GM23338 (cell line): ENCODE measurements at places on chromosomes 7 and 10.

DNA sequence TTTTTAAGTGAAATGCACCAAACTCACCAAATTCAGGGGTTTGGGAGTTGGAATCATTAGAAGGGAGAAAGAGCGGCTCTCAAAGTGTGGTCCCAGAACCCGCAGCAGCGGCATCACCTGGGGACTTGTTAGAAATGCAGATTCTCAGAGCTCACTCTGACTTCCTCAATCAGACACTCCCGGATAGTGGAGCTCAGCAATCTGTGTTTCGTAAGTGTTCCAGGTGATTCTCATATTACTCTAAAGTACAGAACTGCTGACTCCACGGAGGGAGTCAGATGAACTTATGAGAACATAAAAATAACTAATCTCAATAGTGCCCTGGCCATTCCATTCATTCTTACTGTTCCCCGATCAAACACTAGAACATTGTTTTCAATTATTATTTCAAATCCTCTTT, 358.7 kb upstream of the MYO3A start:
- peak; percentile 23 for DNase-seq

DNA sequence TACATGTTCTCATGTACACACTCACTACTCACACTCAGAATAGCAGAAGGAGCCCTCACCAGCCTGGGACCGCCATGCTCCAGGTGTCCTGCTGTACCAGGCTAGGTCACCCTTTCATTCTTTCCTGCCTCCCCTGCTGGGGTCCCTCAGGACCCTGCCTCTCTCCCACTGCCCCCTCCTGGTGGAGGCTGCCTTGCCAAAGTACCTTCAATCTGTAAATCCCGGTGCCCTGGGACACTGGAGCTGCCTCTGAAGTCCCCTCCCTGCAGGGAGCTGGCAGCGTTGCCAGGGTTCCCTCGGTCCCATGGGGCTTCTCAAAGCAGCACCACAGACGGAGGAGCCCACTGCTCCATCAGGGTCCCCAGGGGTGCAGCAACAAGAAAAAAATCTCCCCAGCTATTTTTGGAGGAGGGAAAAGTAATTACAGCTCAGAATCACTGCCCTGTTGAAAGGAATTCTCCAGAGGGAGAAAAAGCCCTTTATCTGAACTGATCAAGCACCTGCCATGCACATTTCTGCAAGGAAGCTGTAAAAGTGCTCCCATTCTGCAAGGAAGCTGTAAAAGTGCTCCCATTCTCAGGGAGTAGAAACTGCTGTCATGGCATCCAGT, 259.9 kb downstream of the PTPRN2 start:
- no peak for DNase-seq

GRCh38 chr7:96508371-96508770, 186.5 kb upstream of the SLC25A13 start:
- no peak for DNase-seq

- no peak for DNase-seq
Observed at GRCh38 chr10:128058750-128059134, 67.5 kb downstream of the MKI67 start.

DNA sequence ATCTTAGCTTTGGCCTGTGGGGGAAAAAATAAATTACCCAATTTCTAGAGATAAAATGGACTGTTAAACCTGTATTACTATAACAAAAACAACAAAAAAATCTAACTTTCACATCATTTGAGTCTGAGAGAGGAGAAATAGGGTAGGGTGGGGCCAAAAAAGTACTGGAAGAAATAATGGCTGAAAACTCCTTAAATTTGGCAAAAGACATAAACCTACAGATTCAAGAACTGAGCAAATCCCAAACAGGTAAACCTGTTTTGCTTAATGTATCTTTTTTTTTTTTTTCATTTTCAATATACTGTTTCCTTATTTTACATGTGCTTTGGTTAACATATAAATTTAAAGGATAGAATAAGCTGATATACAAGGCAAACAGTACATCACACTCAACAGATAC, 27.1 kb downstream of the SYPL1 start:
- DNase-seq = no peak

DNA sequence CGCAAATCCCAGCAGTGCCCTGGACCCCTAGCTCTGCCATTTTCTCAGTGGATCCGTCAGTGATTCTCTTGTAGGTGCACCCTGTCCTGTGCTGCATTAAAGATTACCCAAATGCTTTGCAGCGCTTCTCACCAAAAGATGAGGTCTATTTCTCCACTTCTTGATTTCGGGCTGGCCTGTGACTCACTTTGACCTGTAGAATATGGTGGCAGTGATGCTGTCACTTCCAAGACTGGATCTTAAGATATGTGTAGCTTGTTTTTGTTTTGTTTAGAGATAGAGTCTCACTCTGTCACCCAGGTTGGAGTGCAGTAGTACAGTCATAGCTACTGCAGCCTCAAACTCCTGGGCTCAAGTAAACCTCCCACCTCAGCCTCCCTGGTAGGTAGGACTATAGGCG, 37.0 kb upstream of the ZMIZ1 start:
- DNase-seq = no peak

DNA sequence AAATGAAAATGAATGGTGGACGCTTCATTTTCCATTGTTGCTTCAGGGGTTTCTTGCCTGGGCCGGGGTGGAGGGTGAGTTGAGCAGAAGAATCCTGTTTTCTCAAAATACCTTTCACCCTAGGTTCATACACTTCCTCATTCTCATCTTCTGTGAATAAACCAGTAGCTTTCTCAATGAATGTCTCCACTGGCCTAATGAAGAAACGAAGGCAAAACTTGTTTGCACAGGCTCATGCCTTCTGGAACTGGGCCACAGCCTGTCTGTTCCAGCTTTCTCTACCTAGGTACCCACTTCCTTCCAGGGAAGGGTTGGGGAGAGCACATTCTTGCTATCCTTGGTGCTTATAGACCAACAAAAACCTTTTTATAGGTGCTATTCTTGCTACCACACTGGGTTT, 21.3 kb downstream of the STMP1 start:
- no peak for DNase-seq

GRCh38 chr10:80372675-80373074, 16.1 kb downstream of the DYDC2 start:
- DNase-seq = no peak

DNA sequence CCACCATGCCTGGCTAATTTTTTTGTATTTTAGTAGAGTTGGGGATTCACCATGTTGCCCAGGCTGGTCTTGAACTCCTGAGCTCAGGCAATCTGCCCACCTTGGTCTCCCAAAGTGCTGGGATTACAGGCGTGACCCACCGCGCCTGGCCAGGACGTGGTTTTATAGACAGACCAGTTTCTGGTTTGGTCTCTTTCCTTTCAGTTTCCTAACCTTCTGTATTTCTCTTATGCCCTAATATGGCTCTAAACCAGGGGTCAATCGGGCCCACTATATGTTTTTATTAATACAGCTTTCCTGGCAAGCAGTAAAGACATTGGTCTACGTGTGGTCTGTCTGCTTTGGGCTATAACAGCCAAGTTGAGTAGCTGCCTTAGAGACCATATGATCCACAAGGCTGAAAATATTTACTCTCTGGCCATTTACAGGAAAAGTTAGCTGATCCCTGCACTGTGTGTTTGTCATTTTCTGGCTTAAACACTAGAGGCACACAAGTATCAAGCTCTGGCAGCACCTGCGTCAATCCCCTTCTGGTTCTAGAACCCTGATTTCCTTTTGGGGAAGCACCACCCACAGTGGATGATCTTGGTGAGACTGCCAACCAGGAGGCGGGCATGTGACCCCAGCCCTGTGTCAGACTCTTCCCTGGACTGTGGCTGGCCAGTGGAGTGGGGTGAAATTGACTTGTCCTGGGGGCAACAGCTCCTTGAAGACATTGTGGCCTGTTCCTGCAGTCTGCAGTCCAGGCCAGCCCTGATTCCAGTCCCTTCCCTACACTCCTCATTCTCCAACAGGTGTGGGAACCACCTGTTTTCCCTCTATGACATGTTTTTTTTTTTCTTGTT, 497.2 kb downstream of the PLXNA4 start:
- DNase-seq = peak; percentile 11

DNA sequence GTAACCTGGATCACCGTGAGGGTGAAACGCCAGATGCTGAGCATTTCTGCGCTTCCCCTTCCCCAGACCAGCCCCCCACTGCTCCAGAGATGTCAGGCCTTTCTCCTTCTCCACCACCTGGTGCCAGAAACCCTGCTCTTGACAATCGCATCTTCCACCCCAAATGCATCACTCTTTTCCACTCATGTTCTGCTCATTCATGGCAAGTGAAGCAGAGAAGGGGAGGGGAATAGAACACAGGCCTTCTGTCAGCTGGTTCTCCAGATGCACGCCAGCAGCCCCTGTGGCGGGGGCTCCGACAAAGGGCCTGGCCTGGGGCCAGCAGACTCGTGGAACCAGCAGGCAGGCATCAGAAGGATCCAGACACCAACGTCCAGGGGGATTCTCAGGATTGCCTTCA, 68.5 kb upstream of the SVIL start:
- DNase-seq = no peak

GRCh38 chr10:132989476-132990415, 47.4 kb upstream of the CFAP46 start:
- DNase-seq = no peak

DNA sequence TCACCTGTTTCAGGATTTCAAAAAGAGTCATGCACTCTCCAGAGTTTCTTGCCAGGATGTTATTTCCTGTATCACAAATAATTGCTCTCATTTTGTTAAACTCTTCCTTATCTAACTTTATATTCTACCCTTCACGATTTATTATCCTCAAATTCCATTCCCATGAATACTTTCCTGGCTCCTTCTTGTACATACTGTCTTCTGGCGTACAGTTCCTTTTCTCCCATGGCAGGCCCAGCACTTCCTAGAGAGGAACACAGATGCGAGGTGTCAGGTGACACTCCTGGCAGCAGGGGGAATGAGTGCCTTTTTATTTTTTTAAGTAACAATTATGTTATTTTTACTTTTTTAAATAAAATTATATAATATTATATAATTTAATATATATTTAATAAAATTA, 411.9 kb downstream of the TFEC start:
- DNase-seq = no peak

DNA sequence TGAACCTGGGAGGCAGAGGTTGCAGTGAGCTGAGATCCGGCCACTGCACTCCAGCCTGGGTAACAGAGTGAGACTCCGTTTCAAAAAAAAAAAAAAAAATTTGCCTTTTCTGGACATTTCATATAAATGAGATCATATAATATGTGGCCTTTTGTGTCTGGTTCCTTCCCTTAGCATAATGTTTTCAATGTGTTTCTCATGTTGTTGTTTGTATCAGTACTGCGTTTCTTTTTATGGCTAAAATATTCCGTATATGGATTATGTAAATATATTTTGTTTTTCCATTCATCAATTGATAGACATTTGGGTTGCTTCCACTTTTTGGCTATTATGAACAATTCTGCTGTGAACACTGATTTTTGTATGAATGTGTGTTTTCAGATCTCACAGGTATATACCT, 257.6 kb downstream of the CCDC3 start:
- no peak for DNase-seq

DNA sequence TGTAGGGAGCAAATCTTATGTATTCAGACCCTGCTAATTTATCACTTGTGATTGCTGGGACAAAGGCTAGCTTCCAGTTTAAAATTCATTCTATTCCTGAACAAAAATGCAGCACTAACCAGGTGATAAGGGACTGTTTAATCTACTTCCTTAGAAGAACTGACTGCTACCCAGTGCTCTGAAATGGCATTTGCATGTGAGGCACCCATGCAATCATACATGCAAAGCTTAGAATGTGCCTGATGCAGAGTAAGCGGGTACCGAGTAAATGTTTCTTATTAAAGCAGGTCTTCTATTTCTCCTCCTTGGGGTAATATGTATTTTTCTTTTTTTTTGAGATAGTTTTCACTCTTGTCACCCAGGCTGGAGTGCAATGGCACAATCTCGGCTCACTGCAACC, 54.5 kb downstream of the NEURL1 start:
- no peak for DNase-seq

DNA sequence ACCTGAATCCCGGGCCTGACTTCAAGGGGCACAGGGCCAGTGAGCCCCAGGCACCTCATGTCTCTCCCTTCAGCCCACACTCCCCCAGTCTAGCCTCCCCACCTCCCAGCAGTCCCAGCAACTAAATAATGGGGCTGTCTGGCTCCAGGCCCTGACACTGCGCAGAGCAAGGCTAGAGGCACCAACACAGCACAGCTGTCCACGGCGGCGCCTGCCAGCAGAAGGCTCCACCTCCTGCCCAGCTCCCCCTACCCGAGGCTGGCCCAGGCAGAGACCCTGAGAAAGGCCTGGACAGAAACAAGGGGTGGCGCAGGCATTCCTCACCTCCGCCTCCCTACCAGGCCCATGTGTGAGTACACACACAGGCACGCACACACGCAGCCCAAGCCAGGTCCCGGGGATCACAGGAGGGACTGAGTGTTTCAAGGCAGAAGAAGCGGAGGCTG, 6.1 kb downstream of the KCNH2 start:
- DNase-seq = no peak

DNA sequence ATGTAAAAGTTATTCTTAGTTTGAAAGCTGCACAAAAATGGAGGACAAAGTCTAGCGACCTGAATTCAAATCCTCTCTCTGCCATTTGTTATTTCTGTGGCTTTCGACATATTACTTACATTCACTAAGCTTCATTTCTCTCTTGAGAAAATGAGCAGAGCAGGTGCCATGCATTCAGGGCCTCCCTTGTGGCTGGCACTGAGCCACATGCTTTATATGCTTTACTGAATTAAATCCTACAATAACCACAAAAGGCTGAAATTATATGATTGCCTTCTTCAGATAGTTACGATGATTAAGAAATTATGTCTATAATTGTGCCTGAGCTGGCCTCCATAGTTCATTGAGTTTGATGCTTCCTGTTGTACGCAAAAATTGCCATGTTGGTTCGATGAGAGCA, 98.7 kb downstream of the NPSR1 start:
- DNase-seq = no peak

- no peak for DNase-seq
Observed at GRCh38 chr10:1186683-1186990, 130.5 kb downstream of the WDR37 start.

GRCh38 chr7:33712020-33712414, 193.3 kb upstream of the BMPER start:
- no peak for DNase-seq

DNA sequence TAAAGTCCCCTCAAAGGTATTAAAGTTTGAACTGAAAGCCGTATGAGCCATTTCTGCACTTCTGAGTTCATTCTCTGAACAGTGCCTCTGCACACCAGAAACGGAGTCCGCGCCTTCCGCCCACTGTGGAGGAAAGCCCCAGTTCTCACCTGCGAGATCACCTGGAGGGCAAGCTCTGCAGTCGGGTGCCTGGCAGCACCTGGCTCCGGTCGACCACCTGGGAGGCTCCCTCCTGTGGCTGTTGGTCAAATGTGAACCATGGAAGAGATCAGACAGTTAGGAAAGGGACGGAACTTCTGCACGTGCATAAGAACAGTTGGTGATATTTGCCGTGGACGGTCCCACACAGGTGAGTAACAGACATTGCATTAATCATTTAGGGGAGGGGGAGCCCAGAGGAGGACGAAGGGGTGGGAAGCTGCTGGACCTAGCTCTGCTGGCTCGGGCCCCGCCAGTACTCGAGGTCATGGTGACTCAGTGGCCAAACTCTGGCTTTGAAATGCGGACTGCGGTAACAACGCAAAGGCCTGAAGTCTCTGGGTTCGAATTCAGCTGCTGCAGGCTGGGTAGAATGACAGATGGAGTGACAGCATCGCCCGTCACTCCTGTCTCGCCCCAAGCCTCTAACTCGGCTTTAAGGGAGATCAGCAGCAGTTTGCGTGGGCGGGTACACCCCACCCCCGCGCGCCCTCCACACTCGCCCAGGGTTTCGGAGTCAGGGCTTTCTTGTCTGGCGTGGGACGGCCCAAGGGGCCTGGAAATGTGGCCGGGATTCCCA, 1.7 kb upstream of the DPYSL4 start:
- DNase-seq = peak; percentile 33

- DNase-seq = no peak
Observed at GRCh38 chr7:140019606-140020005, 43.1 kb downstream of the PARP12 start.

- no peak for DNase-seq
Observed at GRCh38 chr10:114748241-114748640, 73.3 kb upstream of the FHIP2A start.
